NCI-H1436 treated with DMSO at 0.1 percent for 48 hours (cell line): ENCODE measurements at places on chromosomes 12 and 14.
A peak's percentile ranks its signal among the peaks of the same experiment; 100 is the strongest.

DNA sequence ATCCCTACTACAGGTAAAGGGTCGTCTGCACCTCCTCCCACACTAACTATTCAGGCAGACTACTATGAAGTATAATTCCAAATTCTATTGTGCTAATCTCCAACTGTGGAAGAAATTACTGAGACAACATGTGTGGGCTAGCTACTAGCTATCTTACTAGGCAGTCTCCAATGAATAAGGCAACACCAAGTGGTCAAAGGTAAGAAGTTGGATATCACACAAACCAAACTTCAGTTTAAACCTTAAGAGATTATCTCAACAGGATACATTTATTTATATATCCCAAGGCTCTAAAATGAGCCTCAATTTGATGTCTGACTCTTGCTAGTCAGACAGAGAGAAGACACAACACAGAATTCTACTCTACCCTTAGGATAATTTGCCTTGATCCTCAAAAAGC, 14.1 kb downstream of the MED13L start:
- no peak for DNase-seq

GRCh38 chr14:71319666-71320065, 412.4 kb downstream of the PCNX1 start:
- DNase-seq, result no peak

DNA sequence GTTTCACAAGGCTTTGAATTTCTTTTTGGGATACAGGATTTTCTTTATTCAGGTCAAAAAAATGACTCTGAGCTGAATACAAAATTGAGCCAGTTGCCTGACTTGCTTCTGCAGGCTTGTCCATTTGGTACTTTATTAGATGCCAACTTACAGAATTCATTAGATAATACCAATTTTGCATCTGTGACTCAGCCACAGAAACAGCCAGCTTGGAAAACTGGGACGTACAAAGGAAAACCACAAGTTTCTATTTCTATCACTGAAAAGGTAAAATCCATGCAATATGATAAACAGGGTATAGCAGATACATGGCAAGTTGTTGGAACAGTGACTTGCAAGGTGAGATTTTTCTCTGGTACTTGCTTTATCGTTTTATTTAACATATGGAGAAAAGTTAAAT, 5.8 kb downstream of the AP5M1 start:
- DNase-seq, result no peak

- DNase-seq, result no peak
These were observed 195.4 kb upstream of the C14orf180 start for GRCh38 chr14:104383996-104384775.

GRCh38 chr12:24083838-24084237, 134.4 kb upstream of the SOX5 start:
- no peak for DNase-seq

DNA sequence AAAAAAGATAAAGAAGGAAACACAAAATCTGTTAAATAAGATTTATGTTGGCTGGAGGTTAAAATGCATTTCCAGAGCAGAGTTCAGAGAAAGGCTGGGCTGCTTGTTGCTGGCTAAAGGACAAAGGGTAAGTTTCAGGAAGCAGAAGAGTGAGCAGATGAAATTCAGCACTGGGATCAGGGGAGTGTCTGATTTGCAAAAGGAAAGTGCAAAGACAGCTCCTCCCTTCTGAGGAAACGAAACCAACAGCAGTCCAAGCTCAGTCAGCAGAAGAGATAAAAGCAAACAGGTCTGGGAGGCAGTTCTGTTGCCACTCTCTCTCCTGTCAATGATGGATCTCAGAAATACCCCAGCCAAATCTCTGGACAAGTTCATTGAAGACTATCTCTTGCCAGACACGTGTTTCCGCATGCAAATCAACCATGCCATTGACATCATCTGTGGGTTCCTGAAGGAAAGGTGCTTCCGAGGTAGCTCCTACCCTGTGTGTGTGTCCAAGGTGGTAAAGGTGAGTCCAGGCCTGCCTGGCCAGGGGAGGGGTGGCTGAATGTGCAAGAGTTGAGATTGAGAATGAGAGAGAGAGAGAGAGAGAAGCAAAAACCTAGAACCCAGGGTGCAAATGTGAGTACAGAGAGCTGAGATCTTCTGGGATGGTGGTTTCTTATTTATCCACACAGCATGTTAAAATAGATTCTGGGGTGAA, at the start of gene OAS1:
Gene OAS1, plus strand, starts transcription at position 251 of the 703 bp plus-strand sequence. Its CDS starts 78 bp downstream, at position 329.
- DNase-seq, result no peak

- no peak for DNase-seq
These were observed 9.8 kb downstream of the ARHGEF25 start for GRCh38 chr12:57620936-57621496.

DNA sequence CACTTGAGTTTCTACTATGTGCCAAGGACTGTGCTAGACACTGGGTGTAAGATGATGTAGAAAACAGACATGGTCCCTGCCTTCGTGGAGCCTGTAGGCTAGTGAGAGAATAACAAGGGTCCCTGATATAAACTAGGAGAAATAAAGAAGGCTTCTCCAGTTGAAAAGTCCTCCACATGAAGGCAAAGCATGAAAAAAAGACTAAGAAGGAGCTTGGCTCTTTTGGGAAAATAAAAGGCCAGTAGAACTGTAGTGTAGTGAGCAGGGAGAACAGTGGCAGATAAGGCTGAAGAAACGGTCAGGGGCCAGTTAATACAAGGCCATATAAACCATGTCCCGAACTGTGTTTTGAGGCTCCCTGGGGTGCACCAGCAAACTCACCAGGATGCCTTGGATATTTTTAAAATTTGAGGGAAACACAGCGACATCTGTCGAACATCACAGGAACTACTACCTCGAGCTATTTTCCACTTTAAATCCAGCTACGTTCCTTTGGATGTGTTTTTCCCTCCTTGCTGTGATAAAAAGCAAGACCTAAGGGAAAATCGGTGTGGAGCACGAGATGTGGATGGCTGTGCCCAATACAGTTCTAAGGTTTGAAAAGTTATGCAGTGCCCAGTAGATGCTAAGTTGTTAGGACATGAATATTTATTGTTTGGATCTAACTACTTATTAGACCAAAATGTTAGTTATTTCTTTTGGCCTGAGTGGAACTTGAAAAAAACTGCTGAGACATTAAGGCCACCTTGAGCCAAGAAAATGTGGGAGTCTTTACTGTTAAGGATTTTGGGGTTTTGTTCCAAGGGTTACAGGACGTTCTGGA, 8.5 kb upstream of the CFL2 start:
- DNase-seq, result peak; percentile 11

DNA sequence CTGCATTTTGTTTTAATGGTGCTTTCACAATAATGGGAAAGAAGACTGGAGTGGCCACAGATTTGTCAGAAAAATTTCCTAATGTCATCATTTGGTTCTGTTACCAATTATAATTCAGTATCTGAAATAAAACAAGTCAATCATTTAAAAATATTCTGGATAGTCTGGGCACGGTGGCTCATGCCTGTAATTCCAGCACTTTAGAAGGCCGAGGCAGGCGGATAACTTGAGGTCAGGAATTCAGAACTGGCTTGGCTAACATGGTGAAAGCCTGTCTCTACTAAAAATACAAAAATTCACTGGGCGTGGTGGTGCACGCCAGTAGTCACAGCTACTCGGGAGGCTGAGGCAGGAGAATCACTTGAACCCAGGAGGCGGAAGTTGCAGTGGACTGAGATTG, 4.0 kb upstream of the LIMA1 start:
- no peak for DNase-seq

DNA sequence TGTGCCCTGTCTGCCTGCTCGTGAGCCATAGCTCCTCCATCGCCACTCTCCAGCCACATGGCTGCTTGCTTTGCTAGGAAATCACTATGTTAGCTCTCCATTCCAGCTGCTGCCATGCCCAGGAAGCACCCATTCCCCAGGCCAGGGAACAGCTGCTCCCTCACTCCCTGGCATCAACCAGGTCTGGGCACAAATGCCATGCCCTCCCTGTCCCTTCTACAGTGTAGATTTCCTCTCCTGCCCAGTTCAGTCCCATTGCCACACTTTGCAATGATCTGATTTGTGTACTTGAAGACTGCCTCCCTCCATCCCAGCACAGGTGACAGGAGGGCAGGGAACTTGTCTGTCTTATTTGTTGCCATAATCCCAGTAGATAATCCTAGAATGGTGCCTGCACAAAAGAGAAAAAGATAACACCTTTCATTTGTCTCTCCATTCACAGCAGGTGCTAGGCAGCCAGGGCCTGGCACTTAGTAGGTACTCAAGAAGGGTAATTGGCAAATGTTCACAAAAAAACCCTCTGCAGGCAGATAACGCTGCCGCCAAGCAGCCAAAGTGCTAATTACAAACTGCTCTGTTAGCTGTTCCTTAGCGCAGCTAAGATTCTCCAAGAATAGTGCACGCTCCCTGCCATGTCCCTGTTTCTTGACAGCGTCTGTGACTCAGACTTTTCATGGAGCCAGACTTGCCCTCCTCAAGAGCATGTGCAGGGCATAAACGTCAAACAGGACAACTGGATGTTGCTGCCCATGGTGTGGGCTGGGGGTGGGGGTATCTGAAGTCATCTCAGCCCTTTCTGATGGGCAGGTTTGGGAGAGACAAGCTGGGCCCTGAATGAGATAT, 69.1 kb downstream of the ARL6IP4 start:
- no peak for DNase-seq

DNA sequence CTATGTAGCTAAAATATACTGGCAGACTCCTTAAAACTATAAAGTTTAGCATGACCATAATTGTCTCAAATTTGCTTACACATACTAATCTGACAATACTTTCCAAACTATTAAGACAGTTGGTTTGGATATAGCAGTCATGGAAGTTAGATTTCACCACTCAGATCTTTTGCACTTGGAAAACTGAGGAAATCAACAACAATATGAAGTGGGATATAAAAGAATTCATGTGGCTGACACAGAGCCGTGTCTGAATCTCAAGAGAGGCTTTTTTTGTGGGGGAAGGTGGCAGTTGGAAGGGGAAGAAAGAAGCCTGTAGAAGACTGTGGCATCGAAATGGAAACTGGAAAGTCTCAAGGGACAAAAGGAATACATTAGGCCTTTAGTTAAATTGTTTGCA, 166.6 kb upstream of the FLRT2 start:
- DNase-seq, result no peak

GRCh38 chr12:76863005-76863670, 15.7 kb downstream of the CSRP2 start:
- DNase-seq, result no peak

- DNase-seq, result no peak
These were observed 283.4 kb downstream of the DAD1 start for GRCh38 chr14:22305607-22306006.

DNA sequence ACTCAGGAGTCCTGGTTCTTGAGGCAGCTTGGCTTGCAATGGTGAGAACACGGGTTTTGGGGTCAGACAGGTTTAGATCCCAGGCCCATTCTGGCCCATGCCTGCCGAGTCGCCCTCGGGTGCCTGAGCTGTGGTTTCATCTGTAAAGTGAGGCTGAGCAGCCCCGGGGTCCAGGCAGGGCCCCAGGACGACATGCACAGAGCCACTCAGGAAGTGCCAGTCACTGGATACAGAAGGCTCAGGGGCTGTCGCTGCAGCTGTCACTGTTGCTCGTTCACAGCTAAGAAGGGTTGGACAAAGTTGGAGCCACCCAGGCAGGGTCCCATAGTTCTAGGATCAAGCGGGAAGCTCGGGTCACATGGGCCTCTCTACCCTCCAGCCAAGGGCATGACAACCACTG, 403.1 kb downstream of the BCL11B start:
- no peak for DNase-seq

DNA sequence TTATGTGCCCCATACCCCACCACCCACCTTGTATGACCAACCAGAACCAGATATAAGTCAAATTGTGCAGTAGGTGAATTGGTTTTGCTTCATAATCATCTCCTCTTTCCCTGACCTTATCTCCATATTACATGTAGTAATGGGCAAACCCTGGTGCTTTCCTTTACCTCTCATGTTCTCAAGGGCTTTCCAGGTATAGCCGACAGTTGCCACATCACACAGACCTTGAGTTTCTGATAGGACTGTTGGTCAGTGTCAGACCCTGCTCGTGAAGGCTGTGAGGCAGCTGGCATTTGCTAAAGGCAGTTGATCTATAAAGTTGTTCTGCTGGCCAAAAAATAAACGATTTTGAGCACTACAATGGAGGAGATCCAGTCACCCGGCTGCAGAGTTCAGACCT, 145.9 kb downstream of the ALX1 start:
- no peak for DNase-seq

GRCh38 chr12:58695263-58695662, 225.0 kb downstream of the LRIG3 start:
- DNase-seq, result no peak

DNA sequence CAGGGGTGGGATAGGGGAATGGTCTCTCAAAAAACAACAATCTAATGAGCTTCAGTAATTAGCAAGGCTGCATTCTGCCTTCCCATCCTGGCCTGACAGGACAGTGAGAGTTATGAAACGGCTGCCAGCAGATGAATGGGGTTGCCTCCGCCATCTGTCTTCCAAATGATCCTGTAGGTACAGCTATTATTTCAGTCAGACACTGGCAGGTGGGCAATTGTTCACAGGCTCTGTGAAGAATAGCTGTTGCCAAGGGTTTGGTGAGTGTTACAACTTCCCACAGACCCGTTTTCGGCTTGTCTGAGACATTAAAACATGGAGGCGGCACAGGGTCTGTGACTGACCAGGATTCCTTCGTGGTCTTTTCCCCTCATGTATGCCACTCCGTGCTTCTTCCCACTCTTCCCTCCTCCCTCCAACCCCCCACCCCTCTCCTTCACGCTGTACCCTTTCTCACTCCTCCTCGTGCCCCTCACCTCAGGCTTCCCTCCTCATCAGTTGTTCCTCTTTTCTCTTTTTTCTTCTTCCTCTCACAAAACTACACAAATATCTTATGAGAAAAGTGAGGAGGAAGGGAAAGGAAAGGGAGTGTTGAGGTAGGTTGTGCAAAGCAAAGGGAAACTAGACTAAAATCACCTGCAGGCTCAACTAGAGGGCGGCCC, 160.8 kb upstream of the GZMB start:
- no peak for DNase-seq

DNA sequence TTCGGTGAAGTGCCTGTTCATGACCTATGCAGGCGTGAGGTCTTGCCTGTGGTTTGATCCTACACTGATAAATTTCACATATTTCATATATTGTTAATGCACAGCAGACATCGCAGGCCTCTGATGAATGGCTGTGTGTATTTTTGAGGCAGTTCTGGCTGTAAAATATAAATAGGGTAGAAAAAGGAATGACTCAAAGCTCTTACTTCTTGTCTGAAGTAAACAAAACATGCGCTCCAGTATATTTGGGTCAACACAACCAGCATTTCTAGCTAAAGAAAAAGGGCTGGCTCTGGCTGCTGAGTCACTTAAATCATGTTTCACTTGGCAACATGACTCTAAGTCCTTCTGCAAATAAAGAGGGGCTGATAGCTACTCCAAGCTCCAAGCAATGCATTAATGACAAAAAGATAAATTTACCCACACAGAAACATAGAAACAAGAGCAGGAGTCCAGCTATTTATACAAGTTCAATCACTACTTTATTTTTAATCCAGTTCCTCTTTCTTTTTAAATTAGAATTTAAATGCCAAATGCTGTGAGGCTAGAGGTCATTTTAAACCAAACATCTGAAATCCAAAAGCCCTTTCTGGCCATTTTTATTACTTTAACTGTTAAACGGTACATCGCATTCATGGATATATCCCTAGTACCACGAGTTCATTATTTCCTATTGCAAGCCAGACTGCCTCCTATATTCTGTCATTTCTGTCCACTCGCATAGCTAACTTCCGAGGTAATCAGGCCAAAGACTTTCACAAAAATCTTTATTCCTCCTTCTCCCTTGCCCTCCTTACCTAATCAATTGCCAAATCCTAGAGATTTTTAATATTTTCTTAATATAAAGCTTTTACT, 54.3 kb upstream of the TMCC3 start:
- DNase-seq, result peak; percentile 19

- DNase-seq, result no peak
These were observed 43.2 kb downstream of the MLXIP start for GRCh38 chr12:122121745-122122144.
